ENCODE measurements at places on chromosomes 4 and X.

GRCh38 chr4:3037957-3038461 lies 36.3 kb downstream of the HTT-AS start:
- DNase-seq, result peak; percentile 55

GRCh38 chrX:2594491-2594890 lies 93.7 kb upstream of the DHRSX start:
- no peak for DNase-seq

GRCh38 chr4:41122775-41123174 lies 91.6 kb downstream of the APBB2 start:
- no peak for DNase-seq

GRCh38 chr4:62193761-62194160 lies 993.6 kb downstream of the ADGRL3 start:
- no peak for DNase-seq

DNA sequence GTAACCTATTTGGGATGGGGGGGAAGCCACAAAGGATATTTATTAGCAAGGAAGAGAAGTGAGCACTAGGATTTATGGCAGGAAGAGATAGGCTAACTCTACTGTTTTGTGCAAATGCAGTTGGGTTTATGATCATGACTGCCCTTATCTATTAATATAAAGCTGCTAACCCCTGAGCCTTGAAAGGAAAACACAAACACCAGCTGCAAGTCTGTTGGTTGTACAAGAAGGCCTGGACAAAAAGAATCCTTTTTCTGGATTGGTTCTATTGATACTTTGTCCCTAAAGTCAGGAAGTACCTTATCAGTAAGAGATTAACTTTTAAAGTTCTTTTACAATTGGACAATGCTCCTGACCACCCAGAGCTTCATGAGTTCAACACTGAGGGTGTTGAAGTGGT lies 188.8 kb downstream of the LRBA start:
- DNase-seq, result no peak

- DNase-seq, result no peak
Measured at GRCh38 chr4:124708517-124709300, 3.8 kb downstream of the ANKRD50 start.

GRCh38 chrX:40303256-40304077 lies 205.7 kb upstream of the BCOR start:
- DNase-seq, result no peak

- no peak for DNase-seq
Measured at GRCh38 chr4:151195801-151196200, 81.2 kb upstream of the PRSS48 start.

- no peak for DNase-seq
Measured at GRCh38 chr4:63678358-63678931, 730.8 kb downstream of the TECRL start.

- DNase-seq, result no peak
Measured at GRCh38 chr4:3207531-3208037, 41.4 kb upstream of the MSANTD1 start.

DNA sequence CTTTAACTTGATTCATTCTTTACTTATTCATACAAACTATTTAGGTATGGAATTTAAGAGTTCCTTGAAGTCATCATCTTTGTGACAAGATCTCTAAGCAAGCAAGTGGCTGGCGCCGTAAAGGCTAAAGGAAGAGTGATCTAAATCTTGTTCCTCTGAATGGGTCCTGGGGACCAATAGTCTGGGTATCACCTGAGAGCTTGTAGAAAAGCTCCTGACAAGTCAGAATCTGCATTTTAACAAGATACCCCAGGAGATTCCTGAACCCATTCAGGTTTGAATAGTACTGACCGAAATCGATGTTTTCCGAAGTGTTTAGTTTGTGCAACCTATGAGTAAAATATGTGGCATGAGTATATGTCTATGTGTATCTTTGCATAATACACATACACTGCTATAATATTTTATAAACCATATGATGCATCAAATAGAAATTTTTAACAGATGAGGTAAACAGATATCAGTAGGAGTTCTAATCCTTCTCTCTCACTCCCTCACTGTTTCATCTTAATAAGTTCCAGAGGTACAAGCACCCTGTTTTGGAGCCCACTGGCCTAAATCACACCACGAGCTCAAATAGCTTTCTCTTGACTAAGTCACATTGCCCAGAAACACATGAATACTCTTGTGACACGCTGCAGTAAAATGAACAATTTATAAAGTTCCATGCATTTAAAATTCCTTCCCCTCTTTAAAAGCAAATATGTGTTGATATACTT lies 170.0 kb downstream of the RELL1 start:
- DNase-seq, result no peak

DNA sequence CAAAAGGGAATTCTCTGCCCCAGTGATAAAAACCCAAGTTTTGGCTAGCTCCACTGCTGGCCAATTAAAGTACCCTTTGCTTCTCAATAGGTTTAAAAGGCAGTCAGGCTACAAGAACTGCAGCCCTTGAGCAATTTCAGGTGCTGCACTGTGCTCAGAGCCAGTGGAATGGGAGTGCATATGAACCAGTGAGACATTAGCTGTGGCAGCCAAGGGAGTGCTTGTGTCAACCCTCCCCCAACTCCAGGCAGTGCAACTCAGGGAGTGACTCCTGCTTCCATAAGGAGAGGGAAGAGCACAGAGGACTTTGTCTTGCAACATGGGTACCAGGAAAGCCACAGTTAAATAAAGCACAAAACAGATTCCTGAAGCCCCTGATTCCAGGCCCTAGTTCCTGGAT lies 61.6 kb upstream of the VAMP7 start:
- DNase-seq, result no peak

- DNase-seq, result no peak
Measured at GRCh38 chr4:142463206-142463605, 382.9 kb downstream of the INPP4B start.

GRCh38 chrX:47648376-47648775 lies 2.0 kb downstream of the ELK1 start:
- no peak for DNase-seq

DNA sequence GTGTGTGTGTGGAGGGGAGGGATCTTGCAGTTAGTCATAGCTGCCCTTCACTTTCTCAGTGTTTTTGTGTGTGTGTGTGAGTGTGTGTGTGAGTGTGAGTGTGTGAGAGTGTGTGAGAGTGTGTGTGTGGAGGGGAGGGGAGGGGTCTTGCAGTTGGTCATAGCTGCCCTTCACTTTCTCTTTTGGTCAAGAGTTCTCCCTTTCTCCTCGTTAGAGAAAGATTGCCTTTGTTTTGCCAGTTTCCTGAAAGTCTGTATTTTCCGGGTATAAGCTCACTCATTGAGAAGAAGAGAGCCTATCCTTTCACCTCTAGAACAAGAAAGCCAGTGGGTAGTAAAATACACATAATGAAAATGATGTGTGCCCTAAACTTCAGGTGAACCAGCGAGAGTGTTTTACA lies 75.2 kb upstream of the ENPP6 start:
- no peak for DNase-seq

DNA sequence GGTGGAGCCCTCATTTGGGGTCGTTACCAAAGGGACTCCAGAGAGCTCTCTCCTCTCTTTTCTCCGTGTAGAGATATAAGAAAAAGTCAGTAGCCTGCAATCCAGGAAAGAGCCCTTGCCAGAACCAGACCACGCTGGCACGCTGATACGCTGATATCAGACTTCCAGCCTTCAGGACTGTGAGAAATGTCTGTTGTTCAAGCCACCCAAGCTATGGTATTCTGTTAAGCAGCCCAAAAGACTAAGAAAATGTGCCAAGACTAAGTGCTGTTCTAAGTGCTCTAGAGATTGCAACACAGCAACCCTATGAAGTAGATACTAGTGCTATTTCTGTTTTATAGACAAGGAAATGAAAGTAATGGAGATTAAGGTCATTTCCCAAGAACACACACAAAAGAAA lies 205.7 kb downstream of the CAMK2D start:
- no peak for DNase-seq

DNA sequence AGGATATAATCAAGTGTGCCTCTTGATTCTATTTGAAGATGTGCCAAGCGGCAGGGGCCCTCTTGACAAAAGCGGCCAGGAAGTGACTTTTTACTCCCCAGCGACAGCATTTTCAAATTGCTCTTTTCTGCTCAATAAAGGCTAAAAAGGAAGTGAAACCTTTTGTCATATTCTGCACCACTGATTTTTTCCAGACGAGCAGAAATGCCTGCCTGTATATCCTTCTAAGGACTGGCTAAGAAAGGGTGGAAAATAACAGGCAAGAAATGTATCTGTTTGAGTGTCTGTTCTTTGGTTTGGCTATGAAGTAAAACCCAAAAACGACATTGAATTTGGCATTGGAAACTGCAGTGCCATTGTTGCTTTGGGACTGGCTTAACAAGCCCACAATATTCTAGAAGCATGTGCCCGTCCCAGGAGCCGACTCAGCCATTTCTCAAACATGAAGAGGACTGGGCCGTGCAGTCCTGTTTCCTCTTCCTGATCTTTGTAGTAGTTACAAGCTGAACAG lies 25.4 kb downstream of the TMSB4X start:
- no peak for DNase-seq

DNA sequence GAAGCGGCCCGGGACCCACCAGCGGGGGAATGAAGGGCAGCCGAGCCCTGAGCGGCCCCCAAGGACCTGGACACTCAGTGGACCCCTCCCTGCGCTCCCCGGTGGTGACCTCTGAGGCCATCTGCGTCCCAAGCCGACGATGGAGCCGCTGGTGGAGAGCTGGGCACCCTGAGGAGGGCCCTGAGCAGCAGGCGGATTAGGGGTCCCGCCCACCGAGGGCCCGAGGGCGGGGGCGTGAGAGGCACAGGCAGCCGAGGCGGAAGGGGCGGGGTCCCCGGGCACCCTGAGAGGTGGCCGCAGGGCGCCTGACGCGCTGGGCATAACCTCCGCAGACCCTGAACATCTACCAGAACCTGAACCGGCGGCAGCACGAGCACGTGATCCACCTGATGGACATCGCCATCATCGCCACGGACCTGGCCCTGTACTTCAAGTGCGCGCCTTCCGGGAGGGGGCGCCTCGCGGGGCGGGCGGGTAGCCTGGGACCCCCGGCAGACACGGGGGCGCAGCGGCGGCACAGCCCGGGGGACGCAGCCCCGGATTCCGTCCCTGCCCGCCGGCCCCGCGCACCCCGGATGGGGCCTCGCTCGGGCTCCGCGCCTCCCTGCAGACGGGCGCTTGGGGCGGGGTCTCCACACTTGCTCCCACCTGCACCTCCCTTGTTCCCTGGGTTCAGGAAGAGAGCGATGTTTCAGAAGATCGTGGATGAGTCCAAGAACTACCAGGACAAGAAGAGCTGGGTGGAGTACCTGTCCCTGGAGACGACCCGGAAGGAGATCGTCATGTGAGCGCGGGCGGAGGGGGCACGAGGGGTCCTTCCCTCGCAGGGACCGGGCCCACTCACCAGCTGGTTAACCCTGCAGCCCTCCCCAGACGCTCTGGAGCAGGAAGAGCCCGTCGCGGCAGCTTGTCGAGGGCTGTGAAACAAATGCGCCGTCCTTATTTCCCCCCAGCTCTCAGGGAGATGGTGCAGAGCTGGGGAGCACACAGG lies 10.3 kb downstream of the ATP5ME start:
- DNase-seq, result peak; percentile 11

- peak; percentile 47 for DNase-seq
Measured at GRCh38 chr4:122577808-122578781, 42.8 kb downstream of the IL21 start.

DNA sequence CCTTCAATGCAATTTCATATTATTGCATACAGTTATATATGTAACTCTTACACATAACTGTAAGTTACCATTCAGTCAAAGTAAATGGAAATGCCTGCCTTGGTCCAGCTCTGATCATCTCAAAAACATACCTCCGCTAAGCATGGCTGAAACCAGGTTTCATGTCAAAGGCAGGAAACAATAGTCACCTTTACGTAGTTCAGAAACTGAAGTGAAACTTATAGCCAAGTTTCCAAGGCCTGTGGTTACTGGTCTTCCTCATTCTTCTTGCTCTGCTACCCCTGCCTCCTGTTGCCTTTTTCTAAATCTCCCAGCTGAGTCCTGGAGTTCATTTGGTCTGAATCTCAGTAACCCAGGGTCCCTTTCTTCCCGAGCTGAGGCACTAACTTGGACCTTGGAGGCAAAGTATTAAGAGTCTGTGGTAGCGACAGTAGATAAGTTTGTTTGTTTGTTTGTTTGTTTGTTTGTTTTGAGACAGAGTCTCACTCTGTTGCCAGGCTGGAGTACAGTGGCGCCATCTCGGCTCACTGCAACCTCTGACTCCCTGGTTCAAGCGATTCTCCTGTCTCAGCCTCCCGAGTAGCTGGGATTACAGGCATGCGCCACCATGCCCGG lies 30.8 kb downstream of the DAPP1 start:
- no peak for DNase-seq

GRCh38 chr4:83629945-83630721 lies 94.2 kb downstream of the GPAT3 start:
- no peak for DNase-seq

DNA sequence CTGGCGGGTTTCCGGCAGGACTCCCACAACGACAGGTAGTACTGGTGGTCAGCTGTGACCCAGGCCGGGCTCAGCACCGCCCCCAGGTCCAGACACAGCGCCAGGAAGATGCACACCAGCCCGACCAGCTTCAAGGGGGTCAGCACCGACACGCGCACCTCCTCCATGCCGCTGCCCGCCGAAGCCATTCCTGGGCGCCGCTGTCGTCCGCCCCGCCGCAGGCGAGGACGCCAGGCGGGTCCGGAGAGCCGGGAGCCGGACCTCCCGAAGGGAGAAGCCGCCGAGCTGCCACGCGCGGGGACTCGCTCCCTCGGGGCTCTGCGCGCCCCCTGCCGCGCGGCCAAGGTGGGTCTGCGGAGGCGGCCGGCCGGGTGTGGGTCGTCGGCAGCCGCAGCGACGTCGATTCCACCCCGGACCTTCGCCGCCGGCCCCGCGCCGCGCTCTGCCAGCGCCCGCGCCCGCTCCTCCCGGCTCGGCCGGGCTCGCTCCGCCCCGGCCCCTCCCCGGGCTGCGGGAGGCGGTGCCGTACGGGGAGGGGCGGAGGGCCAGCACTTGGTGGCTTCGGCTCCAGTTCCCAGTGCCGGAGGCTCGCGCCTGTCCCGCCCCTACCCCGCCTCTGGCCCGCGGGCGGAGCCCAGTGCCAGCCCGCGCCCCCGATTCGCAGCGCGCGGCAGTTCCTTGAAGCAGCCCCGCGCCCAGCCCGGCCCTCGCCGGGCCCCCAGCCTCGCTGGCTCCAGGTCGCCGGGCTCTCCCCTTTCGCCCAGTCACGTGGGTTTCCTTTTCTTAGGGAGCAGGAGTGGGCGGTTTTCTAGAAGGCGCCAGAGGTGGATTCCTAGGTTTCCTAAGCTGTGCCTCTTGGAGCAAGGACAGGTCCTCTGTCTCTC lies at the start of gene TMEM47:
TSS of gene TMEM47 (minus strand) at position 444 of the 884 bp plus-strand sequence. CDS start at position 188, 256 bp downstream.
- peak; percentile 12 for DNase-seq

Data from NCI-H1105 (cell line).